ENCODE measurements at places on chromosomes 13 and 19.

DNA sequence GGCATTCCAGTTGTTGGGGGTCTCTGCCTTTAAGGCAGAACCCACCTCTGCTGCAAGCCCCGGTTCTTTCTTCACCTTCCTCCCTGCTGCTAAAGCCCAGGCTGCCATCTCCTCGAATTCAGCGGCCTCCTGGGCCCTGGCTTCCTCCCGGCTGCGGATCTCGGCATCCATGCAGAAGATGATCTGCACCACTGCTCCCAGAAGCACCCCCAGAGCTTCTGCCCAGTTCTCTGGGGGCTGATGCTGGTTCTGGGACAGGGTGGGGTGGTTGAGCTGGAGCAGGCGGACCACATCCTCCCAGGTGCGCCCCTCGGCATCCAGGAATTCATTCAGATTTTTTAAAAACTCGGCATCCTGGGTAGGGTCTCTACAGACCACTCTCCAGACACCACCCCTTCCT, 987 bp downstream of the PNMA8A start:
- DNase-seq: no peak

- peak; percentile 52 for DNase-seq
These were observed 29.1 kb downstream of the VAV1 start for GRCh38 chr19:6801485-6802086.

- no peak for DNase-seq
These were observed 26.6 kb downstream of the CBY2 start for GRCh38 chr13:45728759-45729158.

GRCh38 chr19:45764475-45764874, 4.6 kb downstream of the SIX5 start:
- DNase-seq: no peak

DNA sequence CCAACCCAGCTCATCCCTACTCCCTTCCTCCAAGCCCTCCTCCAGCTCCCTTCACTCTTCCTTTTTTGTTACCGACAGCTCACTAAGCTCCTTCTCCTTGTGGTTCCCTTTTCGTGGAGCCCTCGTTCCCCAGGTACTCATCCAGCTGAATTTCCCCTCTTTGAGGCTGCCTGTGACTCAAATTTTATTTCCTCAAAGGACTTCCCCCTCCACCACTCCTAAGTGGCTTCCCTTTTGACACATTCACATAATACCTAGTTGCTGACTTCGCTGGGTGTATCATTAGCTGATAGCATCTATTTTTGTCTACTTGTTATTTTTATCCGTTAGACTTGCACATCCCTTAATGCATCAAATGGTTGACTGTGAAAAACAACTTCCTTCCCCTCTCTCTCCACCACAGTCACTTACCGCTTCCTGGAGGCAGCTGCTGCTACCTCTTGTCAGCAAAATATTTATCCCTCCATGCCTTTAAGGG, 14.5 kb downstream of the FFAR2 start:
- no peak for DNase-seq

GRCh38 chr19:49872245-49873128, 4.7 kb downstream of the AKT1S1 start:
- no peak for DNase-seq

All from NCI-H2029 treated with DMSO at 0.1 percent for 48 hours (cell line).